ENCODE measurements at places on chromosomes 4 and X.

- no peak for DNase-seq
These were observed 492.0 kb upstream of the IGFBP7 start for GRCh38 chr4:57602141-57602540.

DNA sequence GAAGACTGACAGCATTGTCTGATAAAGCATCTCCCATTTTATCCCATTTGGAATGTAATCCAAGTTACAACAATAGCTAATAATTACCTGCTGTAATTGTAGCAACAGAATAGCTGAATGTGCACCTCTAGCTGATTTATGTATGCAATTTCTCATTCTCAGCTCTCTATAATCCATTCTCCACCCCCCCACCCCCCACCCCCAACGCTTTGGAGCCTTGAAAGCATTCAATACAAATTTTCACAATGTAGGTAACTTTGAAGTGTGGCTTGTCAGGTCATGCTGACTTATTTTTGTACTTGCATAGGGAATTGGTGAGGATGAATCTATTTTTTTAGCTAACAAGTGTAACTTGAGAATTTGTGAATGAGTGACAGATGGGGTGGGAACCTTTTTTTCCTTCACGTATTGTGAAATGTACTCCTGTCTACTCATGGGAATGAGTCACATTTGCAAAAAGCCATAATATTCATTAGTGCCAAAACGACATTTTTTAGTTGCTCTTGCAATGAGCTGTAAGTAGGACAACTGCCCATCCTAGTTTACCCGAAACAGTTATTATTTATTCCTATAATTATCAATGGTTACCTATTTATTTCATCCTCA is 159.3 kb downstream of the PALLD start:
- no peak for DNase-seq

DNA sequence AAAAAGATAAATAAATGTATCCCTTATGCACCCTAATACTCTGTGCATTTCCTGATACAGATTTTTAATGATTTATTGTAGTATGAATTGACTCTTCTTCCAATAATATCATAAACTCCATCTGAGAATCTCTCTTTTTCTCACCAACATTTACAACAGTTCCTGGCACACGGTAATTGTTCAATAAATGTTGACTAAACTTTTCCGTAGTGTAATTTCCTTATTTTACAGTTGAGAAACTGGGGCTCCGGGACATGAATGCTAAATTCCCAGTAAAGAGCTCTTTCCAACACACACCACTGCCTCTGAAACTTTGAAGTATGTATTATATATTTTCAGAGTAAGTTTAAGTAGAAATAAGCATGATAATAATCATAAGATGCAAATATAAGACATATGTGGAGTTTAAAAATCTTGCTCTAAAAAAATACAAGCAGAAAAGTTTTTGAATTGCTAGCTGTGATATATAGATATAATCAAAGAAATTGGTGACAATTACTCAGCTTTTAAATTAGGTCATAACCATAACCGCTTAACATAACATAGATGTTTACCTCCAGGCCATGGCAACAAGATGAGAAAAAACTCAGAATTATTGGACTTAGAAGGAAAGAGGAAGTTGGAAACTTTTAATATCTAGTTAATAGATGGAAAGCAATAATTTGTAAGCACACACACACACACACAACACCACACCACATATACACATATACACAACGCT is 28.2 kb upstream of the ANTXR2 start:
- no peak for DNase-seq

DNA sequence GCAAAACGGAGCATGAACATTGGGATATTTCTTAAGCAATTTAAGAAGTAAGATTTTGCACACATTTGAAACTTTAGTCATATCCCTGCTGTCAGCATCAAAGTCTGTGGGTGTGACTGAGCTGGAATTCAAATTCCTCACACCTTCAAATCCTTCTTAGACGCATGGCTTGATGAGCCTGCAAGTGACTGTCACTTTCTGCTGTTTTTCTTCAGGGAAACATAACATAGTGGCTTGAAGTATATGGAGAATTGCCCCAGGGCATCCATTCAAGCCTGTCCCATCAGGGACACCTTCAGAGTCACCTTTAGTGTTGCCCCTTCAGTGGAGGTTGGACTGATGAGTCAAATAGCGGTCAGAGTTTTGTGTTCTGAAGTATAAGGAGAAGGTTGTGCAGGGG is 17.4 kb downstream of the FHDC1 start:
- DNase-seq: no peak

- no peak for DNase-seq
These were observed 55.2 kb upstream of the IL1RAPL2 start for GRCh38 chrX:104510801-104511200.

DNA sequence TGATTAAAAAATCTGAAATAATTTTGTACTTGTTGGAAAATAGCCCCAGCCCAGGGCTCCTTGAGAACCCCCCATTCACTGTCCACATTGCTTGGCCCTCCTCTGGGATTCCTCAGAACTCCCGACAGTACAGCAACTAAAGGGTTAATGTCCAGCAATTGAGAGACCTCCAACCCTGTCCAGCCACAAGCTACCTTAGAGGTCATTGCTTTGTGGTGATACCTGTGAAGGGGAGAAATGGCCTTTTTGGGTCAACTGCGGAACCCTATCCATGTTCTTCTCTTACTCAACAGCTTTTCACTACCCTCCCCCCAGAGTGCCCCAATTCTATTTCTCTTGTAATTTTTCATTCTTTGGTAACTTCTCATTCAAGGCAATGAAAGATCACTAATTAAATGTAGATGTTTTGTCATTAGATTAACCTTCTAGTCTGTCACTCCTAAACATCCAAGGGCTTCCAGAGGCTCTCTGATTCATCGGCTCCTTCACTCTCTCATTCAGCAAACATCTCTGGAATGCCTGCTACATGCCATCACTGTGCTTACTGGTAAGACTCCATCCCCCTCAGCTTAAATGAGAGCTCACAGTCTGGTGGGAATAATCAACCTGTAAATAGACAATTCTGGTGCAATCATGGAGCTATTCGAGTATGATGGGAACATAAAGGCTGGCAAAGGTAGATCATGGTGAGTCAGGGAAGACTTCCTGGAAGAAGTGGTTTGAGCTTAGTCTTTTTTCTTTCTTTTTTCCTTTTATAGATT is 241.4 kb upstream of the PGRMC2 start:
- DNase-seq: no peak

- DNase-seq: no peak
These were observed 37.1 kb downstream of the EFHC2 start for GRCh38 chrX:44306356-44306755.

DNA sequence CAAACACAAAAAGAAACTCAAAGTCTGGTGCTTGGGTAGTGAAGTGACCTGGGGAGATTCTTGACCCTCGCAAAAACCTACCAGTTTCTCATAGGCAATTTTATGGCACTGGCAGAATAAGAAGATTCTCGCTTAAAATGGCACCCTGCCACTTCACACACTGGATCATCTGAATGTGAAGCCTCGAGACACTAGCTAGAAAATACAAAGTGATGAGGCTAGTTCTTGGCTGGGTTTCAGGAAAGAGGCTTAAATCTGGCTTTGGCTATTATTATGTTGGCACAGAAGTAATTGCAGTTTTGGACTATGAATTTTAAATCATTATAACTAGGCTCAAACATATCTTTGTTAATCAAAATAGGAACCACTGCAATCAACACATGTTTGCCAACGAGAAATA is 634.7 kb upstream of the BOD1L1 start:
- no peak for DNase-seq

DNA sequence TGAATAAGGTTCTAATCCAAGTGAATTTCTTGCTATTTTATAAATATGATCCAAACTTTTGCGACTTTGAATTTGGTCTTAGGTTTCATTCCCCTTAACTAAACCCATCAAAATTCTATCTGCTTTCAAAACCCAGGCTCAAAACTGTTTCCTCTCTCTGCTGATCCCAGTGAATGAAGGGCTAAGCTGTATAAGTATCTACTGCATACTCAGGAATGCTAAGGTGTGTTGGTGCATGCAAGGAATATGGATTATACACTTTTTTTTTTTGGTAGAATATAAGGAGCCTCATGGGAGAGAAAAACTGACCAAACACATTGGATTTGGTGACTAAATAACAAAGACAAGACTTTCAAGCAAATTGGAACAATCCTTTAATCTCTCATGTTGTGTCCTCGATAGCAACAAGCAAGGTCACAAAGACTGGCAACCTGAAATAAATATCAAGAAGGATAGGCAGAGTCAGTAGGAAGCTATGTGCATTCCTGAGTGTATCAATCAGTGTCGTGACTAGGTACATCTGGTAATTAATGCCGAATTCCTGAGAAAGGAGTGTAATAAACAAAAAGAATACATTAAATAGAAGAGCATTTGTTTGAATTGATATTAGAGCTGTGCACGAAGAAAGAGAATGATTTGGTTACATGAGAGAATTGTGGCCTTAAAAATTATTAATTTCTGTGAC is 74.3 kb upstream of the KCTD8 start:
- no peak for DNase-seq

- no peak for DNase-seq
These were observed 130.4 kb upstream of the FRMPD4 start for GRCh38 chrX:12007881-12008280.

- DNase-seq: no peak
These were observed 180.7 kb downstream of the PDGFC start for GRCh38 chr4:156790866-156791265.

DNA sequence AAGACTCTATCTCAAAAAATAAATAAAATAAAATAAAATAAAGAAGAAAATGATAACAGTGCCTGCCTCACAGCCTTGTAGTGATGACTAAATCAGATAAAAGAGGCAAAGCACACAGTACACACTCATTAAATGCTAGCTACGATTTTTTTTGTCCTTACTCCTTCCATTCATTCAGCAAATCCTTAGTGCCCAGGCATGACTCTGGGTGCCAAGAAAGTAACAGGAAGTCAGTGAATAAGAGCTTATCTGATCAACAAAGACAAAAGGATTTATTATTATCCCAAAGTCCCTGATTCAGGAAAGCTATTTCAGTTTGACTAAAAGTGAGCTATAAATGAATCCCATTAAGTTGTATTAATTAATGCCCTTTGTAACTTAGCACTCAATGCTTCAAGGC is 92.7 kb downstream of the SH3KBP1 start:
- no peak for DNase-seq

- DNase-seq: no peak
These were observed 23.9 kb downstream of the KLHL5 start for GRCh38 chr4:39085891-39086290.

GRCh38 chr4:63541828-63542227 is 867.4 kb downstream of the TECRL start:
- DNase-seq: no peak

DNA sequence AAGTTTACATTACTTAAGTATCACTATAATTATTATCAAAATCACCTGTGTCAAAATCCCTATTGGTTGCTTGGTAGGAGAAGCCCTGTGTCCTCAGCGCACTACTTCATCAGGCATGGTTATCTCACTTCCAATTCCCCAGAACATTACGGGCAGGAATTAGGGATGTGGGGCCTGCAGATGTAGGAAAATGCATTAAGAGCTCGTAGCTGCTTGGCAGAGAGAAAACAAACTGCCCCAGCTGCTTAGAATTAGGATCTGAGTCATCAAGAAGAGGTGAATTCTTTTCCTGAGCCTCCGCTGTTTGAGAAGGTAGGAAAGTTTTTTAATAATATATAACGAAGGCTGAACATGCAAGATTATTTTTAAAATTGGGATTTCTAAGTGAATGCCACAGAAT is 31.1 kb upstream of the CLNK start:
- DNase-seq: no peak

DNA sequence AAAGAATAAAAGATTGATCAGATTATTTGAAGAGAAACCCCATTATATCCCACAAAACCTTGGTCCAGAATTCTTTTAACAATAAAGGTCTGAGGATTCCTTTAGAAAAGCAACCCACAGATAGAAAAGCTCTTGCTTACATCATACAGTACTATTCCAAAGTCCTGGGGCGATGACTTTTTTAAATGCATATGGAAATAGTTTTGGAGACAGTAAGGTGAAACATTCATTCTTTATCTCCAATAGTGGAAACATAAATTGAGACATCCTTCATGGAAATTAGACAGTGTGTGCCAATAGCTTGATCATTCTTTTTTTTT is 85.7 kb upstream of the UCP1 start:
- no peak for DNase-seq

DNA sequence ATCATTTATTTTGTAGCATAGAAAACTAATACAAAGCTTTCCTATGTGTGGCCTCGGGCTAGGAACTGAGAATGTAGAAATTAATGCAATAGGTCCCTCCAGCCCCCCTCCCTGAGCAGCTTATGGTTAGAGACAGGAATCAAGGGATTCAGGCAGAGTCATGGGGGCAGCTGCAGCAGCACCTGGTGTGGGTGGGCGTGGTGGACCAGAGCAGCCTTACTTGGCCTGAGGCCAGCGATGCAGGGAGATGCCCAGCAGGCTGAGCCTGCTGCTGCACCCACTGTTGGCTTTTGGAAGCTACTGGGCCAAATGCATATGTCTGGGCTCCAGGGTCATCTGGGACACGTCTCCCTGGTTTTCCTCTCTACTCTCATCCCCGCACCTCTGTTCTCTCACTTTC is 74.0 kb downstream of the STK32B start:
- DNase-seq: no peak

DNA sequence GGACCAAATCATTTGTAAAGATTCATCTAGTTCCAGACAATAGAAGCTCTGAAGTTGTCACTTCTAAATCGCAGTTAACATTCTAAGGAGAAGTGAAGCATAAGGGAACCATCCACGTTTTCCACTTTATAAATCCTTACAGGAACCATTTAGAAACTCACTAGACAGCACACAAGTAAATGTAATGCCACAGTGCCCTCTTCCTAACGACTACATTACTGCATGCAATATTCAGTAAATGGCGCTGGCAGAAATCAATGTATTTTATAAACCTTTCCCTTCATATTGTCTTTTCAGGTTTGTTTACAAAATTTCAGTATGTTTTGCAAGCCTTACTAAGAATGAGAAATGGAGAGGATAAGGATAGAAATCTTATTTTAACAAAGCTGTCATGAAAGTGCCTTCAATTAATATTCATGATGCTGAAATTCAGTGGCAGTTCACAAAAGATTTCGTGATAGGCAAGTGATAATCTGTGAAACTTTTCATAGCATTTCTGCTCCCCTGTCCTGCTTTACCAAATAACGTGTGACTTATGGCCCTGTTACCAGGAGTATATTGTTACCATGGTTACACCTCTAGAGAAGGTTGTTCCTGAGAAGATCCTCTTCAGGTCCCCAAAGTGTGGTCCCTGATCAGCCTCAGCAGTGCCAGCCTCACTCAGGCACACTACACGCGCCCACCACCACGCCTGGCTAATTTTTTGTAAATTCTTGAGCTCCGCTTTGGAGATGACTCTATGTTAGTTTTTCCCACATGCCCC is 54.2 kb downstream of the TMA16 start:
- DNase-seq: no peak

GRCh38 chr4:47791965-47792364 is 45.9 kb downstream of the CORIN start:
- DNase-seq: no peak

GRCh38 chr4:84750260-84750959 is 167.5 kb downstream of the CDS1 start:
- DNase-seq: no peak
